ENCODE measurements at places on chromosomes 3 and 15.
A peak's percentile ranks its signal among the peaks of the same experiment; 100 is the strongest.

DNA sequence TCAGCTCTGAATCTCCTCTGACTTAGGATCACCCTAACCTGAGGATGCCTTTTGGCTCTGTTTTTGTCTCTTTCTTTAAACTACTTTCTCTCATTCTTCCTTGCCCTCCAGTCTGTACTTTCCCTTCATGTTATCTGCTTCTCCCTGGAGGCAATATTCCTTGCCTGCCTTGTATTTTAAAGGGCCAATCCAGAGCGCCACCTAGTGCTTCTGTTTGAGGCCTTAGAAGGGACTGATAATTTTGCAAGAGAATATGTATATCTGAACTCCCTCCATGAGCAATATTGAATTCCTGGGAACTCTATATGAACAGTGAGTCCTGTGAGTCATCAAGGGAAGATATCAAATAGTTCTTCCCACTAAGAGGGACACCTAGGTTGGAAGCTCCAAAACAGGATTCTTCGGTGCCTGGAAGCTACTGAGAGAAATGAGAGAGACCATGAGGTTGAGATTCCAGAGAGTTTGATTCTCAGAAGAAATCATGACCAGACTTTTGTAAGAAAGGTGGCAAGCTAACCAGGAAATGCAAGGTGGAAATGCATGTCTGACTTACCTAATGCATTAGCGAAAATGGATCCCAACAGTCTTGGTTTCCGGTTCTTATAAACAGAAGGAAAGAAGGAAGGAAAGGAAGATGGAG lies 203.8 kb upstream of the CD96 start:
- peak; percentile 87 for DNase-seq

DNA sequence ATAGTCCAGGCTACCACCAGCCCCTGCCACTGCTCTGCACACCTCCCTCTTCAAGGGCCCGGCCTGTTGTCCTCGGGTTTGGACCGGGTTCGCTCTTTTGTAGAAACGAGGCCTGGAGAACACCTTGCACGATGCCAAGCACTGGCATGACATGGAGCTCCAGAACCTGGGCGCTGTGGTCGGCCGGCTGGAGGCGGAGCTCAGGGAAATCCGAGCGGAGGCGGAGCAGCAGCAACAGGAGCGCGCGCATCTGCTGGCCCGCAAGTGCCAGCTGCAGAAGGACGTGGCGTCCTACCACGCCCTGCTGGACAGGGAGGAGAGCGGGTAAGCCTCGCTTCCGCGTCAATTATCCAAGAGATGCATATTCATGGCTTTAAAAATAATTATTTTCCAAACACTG lies 72.4 kb downstream of the BFSP2 start:
- DNase-seq, result no peak

DNA sequence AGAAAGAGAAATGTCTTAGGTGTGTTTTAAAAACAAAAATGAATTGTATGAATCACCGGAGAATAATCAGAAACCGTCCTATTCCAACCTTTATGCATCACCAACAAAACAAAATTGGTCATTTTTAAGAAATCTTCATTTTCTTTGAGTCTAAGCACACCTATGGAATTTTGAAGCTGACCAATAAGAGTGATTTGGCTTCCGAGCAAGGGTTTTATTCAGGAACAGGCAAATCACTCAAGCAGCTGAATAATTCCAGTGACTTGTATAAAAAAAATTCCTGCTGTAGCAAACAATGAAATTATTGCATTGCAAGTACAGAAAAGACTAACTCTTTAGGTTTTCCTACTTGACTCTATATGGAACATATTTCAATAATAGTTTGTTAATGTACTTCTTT lies 83.8 kb upstream of the FNDC3B start:
- DNase-seq, result peak; percentile 45

DNA sequence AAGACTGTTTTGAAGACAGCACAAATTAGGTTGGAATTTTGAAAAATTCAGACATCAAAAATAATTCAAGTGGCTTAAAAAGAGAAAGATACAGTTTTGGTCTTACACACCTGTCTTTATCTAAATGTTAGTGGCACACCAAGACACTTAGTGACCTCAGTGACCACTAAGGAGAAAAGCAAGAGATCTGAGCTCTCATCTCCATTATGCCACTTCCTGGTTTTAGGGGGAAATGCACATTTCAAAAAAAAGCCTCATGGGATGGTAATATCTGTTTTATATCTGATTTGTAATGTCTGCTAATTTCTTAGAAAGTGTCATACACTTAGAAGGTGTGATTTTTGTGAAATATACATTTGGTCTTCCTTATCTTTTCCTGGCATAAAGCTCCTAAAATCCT lies 16.4 kb downstream of the IL12A start:
- no peak for DNase-seq

DNA sequence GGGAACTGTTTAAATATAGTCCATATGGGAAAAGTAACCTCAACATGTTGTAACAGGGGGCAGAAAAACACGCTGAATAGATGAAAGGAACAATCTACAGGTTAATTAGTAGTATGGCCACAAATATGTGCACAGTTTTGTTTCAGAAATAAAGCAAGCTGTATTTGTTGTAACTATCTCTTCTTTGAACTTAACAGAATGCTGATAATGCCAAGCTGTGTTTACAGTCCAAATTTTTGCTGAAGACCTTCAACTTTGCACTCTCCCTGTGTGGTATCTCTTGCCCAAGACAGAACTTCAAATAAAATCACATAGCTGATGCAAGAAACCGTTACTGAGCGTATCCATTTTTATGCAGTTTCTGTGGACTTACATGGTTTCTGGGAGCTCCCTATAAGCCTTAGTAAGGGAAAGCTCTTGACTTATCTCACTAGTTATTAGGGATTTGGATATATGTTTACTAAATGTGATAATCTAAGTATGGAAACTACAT lies 425.4 kb upstream of the TPRG1 start:
- no peak for DNase-seq

GRCh38 chr3:159149131-159149530 lies 347.3 kb downstream of the MFSD1 start:
- DNase-seq, result no peak

- DNase-seq, result peak; percentile 51
These were observed 874 bp downstream of the INO80 start for GRCh38 chr15:41115161-41115651.

- peak; percentile 9 for DNase-seq
These were observed 3.6 kb upstream of the EIF4E3 start for GRCh38 chr3:71728632-71729342.

DNA sequence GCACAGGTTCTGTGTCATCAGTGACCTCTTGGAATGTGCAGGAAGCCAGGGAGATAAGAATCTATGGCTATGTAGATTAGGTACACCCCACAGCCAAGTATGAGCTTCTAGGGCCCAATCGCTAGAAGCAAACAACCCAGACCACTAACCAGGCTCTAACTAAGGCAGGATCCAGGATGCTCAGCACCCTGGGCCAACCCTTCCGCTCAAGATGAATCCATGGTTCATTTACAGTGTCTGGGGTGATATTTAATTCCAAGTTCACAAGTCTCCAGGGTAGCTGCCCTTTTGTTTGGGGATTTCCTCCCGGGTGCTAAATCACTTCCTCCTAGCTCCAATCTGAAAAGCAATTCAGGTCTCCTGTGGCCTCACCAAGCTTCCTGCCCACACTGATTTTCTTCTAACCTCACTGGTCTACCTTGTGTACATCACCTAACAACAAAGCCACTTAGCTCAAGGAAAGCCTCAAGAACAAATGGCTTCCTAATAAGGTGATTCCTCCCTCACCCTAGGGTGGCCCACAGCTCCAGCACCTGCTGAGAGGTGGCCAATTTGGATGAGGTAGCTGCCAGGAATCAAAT lies 2.4 kb downstream of the EHD4 start:
- no peak for DNase-seq

- peak; percentile 37 for DNase-seq
These were observed 73.6 kb upstream of the VGLL4 start for GRCh38 chr3:11717301-11717700.

DNA sequence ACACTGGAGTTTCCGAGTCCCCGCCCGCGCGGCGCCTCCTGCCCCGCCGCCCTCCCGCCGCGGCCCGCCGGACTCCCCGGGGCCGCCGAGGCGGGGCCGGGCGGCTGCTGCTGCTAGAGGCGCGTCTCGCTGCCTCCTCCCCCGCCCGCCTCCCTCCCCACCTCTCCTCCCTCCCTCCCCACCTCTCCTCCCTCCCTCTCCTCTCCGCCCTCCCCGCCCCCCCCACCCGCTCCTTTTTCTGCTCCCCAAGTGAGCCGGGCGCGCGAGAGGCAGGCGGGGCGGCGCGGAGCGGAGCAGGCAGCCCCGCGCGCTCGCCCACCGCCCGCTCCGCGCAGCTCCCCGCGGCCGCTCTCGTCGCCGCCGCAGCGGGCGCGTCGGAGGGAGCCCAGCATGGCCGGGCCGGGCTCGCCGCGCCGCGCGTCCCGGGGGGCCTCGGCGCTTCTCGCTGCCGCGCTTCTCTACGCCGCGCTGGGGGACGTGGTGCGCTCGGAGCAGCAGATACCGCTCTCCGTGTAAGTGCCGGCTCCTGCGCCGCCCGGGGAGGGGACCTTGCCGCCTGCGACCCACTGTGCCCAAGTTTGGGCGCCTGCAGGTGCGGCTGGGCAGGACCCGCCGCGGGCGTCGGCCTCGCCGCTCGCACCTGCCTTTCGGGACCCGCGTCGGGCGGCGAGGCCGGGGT lies at the start of gene CACNA2D3:
TSS of gene CACNA2D3 (plus strand) at position 229 of the 679 bp plus-strand sequence.
- DNase-seq, result no peak

- peak; percentile 91 for DNase-seq
These were observed 479.4 kb downstream of the FOXP1 start for GRCh38 chr3:71104121-71104541.

- peak; percentile 11 for DNase-seq
These were observed 1.1 kb downstream of the KCNH8 start for GRCh38 chr3:19149368-19149767.

DNA sequence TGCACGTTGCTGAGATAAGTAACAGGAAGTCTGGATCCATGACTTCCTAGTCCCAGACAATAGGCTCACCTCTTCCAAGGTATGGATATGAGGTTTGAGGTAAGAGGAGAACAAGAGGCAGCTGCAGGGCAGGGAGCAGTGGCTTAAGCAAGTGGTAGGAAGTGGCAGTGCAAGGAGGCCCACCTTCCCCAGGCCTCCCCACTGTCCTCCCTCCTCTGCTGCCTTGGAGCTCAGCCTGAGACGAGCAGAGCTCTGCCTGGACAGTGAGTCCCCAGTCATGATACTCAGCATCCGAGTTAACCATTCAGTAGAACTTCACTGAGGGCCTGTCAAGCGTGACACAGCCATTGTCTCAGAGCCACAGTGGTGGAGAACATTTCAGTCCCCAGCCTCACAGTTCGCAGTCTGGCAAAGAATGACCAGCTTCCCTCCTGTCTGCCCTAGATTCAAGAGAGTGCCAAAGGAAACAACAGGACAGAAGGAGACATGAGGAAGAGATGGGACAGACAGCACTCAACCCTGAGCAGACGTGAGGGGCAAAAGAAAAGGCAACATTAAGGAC lies 41.4 kb upstream of the BOC start:
- no peak for DNase-seq

- no peak for DNase-seq
These were observed 138.1 kb upstream of the RAP2B start for GRCh38 chr3:153023896-153024295.

DNA sequence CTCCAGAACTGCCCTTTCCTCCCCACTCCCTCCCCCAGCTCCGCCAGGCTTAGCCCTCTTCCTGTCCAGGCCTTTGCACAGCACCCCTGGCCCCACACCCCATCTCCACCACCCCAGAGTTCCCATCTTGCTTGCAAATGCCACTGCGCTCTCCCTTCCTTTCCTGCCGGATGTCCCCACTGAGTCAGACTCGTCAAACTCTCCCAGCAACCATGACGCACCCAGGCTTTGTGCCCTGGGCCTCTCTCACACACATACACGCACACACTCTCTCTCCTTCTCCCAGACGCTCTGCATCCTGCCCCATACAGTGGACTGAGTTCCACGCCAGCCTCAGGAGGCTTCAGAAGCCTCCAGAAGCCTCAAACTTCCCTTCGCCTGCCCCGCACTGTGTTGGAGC lies 2.8 kb upstream of the CCDC9B start:
- DNase-seq, result peak; percentile 88

DNA sequence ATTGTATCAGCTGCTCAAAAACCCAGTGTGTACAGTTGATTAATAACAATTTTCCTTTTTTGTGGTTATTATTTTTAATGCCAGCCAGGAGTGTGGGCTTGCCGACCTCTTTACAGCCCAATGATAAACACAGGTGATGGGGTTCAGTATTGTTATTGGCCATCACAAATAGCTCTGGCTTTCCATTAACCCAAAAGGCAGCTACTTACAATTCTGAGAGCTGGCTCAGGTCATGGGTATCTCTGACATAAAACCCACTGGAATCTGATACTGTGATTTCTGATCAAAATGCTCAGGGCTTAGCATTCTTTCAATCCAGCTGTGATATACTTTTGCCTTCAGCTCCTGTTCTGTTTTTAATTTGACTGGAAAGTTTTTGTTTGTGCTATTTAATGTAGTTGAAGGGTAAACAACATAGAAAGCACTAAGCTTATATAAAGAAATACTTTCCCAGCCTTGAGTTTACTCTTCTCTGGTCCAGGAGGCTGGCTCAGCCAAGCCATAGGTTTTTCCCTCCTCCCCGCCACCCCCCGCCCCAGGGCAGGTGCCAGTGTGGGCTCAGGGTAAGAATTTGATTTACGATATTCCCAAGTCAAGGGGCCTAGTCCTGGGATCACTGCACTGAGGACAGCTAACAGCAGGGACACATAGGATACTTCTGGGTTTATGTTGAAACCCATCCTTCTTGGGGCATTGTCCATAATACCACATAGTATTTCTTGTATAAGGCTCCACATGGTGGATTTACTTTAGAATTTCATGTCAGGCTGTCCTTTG lies 54.0 kb upstream of the MYZAP start:
- no peak for DNase-seq

GRCh38 chr3:188432802-188433520 lies 279.0 kb downstream of the LPP start:
- peak; percentile 60 for DNase-seq

DNA sequence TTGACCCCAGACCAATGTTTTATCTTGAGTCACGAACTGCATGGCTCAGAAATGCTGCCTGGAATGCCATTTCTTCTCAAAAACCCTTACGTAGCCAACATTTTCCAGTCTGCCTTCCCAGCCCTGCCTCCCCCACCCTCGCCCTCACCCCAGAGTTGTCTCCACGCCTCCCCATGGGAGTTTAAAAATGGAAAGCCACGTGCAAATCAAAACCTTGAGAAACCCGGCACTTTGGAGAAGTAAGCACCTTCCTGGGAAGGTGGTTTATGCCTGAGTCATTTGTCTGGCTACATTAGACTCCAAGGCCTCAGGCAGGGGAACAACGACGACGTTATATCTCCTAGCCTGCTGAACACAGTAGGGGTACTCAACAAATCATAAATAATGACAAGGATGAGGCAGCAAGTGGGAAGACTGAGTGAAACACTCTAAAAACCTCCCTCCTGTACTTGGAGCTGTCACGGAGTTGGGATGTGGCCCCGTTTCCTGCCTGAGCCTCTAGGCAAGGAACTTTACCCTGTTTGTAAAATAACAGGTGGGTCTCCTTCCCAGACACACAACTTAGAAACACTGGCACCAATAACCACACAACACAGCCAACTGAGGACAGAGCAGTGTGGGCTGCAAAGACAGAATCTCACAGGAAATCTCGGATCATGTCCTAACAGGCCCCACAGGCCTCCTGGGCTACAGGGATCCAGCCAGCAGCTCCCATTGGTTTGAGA lies 179.1 kb downstream of the NTRK3 start:
- peak; percentile 95 for DNase-seq

GRCh38 chr3:184255291-184256039 lies 5.9 kb downstream of the CAMK2N2 start:
- DNase-seq, result no peak
